ENCODE measurements at places on chromosomes 1 and 21.

GRCh38 chr1:17156108-17156507 is 36.9 kb upstream of the PADI2 start:
- no peaks in the 10 kb centered on the region for H3K36me3 ChIP-seq
- H3K27ac ChIP-seq: no peak overlapping the region
- DNase-seq: no peak
- no peaks in the 10 kb centered on the region for H3K4me1 ChIP-seq

DNA sequence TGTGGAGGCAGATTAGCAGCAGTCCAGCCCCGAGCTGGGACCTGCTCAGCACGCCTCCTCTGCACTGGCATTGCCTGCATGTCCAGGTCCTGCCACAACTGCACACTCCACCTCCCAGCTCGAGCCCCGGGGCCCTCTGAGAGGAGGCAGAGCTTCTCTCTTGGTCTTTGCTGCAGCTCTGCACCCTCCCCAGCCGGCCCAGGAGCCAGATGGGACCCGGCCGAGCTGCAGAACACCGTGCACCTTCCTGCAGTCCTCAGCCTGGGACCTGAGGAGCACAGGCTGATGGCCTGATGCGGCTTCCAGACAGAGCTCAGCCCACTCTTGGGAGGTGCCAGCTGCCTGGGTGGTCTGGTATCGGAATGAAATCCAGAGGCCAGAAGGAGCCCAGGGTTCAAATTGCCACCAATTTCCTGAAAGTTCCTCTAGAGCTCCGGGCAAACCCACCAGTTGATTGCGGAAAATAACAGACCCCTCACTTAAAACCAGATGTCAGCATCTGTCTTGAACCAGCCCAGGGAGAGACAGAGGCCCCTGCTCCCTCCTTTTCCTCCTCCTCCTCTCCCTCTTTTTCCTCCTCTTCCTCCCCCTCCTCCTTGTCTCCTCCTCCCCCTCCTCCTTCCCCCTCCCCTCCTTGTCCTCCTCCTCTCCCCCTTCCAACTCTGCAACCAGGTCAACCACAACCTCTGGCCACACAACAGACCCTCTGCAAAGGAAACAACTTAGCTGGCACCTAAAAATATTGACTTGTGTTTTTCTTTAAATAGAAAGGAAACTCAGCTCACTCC is 10.6 kb upstream of the SPSB1 start:
- H3K4me1 ChIP-seq: peaks cover 25% of the 10 kb centered on the region
- H3K27me3 ChIP-seq: no peaks in the 10 kb centered on the region
- H3K36me3 ChIP-seq: no peaks in the 10 kb centered on the region
- DNase-seq: no peak

GRCh38 chr1:151908228-151908691 is 1.1 kb downstream of the THEM4 start:
- peaks cover 23% of the 10 kb centered on the region for H3K4me1 ChIP-seq
- H3K27me3 ChIP-seq: no peaks in the 10 kb centered on the region
- no peaks in the 10 kb centered on the region for H3K36me3 ChIP-seq
- no peak overlapping the region for H3K27ac ChIP-seq
- DNase-seq: no peak

DNA sequence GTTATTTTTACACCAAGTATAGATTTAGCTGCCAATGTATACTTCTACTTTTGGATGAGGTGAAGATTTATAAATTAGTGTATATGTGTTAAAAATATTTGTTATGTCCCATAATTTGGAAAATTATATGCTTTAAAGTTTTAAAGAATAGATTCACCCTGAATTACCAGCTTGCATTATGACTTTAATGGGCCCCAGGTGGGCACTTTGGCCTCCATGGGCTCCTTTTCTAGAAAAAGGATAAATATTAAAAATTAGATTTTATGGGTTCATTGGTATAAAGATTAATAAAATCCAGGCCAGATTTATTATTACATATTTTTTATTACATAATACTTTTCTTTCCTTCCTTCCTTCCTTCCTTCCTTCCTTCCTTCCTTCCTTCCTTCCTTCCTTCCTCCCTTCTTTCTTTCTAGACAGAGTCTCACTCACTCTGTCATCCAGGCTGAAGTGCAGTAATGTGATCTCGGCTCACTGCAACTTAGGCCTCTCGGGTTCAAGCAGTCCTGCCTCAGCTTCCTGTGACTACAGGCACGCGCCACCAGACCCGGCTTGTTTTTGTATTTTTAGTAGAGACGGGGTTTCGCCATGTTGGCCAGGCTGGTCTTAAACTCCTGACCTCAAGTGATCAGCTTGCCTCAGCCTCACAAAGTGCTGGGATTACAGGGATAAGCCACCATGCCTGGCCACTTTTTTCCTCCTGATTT is 21.9 kb downstream of the KMO start:
- no peaks in the 10 kb centered on the region for H3K36me3 ChIP-seq
- no peak overlapping the region for H3K27ac ChIP-seq
- H3K27me3 ChIP-seq: no peaks in the 10 kb centered on the region
- peaks cover 6% of the 10 kb centered on the region for H3K4me1 ChIP-seq
- no peak overlapping the region for H3K4me3 ChIP-seq

DNA sequence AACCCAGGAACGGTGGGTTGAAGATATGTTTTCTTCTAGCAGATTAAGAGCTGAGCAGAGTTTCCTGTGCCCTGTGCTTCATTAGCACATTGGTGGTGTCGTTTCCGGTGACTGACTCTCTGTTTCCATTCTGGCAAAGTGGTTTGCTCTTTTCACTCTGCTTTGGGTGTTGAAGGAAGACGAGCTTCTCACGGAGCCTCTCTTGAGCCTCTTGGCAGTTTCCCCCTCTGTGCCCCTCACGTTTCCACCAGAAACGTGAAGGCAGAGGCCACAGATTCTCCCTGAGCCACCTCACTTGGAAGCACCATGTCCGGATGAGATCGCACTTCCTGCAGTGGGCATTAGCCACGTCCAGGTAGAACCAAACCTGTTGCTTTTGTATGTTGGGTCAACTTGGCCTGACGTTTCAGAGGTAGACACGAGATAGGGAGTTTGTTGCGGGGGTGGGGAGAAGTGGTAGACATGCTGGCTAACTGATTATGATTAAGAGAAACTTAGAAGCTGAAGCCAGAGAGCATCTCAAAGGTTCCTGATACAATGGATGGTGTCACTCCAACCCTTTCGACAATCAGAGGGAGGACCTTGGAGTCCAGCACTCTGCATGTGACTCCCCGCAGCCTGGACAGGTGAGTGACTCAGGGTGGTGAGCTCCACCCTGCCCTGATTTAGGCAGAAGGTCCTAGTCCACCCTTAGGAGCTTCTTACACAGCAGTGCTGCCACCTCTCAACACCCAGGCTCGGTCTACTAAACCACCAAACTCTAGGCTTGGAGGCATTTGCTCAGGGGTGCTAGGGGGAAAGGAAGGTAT is at the start of gene LAX1:
Gene LAX1 (plus strand): TSS at position 155 of the 809 bp plus-strand sequence. CDS start 383 bp downstream, at position 538.
- no peak for DNase-seq
- H3K4me1 ChIP-seq: peaks cover 24% of the 10 kb centered on the region
- no peak within 1 kb of the TSS for H3K27ac ChIP-seq

DNA sequence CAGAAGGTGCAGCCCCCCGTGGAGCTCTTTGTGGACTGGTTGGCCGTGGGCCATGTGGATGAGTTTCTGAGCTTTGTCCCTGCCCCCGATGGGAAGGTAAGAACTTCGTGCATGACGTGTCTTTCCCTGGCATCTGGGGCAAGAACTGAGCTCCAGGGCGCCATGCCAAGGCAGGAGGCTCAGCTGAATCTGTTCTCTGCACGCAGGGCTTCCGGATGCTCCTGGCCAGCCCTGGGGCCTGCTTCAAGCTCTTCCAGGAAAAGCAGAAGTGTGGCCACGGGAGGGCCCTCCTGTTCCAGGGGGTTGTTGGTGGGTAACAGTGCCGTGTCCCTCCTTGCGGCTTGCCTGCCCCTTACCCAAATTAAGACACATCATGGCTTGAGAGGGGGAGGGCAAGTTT is 27.7 kb downstream of the PADI3 start:
- no peak overlapping the region for H3K27ac ChIP-seq
- no peaks in the 10 kb centered on the region for H3K36me3 ChIP-seq
- H3K4me3 ChIP-seq: no peak overlapping the region
- no peaks in the 10 kb centered on the region for H3K27me3 ChIP-seq
- H3K4me1 ChIP-seq: no peaks in the 10 kb centered on the region
- no peak for DNase-seq

- H3K27ac ChIP-seq: peak overlapping the region; percentile 73
- no peaks in the 10 kb centered on the region for H3K27me3 ChIP-seq
- H3K36me3 ChIP-seq: no peaks in the 10 kb centered on the region
- H3K4me1 ChIP-seq: peaks cover 32% of the 10 kb centered on the region
Measured at GRCh38 chr1:243474136-243474881, 218.5 kb downstream of the SDCCAG8 start.

Data from vagina (tissue), 2 donors.